ENCODE measurements at places on chromosomes 3 and 15.

DNA sequence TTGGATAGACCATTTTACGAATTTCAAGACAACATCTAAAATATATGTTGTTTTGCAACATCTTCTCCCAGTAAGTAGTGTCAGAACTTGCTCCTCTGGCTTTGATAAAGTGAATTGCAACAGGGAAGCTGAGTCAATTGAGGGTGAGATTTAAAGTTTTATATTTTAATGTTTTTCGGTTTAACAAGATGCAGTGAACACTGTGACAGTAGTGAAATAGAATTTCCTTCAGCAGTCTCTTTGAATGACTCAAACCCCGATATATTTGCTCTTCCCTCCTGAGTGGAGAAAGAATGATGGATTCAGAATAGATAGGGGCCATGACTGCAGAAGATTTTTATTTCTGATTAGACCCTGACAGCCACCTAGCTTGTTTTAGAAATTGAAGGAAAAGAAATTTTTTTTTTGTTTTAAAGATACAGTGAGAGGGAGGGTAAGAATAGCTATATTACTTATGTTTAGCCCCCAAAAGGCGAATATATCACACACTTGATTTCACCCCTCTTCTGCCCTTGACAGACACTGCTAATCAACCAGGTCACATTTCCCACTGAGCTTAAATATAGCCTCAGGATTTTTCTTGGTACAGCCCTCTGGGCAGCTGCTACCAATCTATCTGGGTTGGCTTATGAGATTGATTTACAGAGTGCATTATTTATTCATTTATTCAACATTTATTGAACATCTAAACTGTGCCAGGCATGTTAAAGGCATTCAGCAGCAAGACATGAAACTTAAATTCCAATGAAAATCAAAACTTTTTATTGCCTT lies 183.3 kb upstream of the ADAMTS9 start:
- DNase-seq: no peak

GRCh38 chr3:45126730-45127129 lies 19.4 kb downstream of the CDCP1 start:
- DNase-seq: no peak

DNA sequence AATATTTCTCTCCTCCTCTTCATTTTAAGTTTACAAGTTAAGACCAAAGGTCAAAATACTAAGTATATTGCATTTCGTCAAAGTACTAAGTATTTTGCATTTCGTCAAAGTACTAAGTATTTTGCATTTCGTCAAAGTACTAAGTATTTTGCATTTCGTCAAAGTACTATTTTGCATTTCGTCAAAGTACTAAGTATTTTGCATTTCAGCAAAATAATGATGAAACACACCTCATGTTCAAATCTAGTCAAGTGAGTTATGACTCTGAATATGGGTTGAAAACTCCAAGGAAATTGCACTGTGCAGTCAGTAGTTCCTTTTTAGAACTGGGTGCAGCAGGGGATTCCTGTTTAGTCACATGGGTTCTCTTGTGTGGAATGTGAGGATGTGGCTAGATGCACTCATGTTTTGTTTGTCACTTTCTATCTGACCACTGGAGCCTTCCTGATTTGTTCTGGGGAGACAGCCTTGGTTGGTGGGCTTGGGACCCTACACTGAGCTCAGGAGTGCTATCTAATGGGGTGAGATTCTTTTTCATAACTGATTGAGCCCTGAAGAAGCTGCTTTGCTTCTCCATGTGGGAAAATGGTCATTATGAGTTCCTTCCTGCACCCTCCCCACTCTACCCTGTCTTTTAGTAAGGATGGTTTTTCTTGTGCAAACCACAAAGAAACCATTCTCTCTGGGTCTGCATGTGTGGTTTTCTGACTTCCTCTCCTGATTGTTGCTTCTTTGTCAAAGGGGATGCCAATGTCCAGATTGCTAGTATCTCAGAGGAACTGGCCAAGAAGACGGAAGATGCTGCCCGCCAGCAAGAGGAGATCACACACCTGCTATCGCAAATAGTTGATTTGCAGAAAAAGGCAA lies 73.4 kb downstream of the CCK start:
- DNase-seq: no peak

DNA sequence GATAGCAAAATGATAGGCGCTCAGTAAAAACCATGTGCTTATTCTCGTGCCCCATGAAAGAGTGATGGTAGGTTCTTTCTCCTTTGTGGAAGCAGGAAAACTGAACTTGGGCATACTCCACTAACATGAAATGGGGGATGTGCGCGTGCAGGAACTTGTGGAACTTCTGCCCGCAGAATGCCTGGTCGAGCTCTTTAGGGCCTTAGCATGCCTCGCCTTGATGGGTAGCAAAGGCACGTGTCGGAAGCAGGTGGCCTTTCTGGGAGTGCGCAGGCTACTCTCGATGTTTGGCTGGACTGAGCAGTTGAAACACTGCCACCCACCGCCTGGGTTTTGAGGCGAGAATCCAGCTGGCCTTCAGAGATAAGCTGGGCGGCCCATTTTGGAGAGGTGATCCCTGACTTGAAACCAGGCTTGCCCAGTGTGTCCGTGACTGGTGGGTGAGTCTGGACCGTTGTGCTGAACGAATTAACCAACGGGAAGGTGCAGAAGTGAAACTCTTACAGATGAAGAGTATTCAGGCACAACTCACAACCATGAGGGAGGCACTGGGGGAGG lies 842 bp downstream of the PCCB start:
- no peak for DNase-seq

- no peak for DNase-seq
Measured at GRCh38 chr3:16548721-16549120, 35.2 kb upstream of the RFTN1 start.

DNA sequence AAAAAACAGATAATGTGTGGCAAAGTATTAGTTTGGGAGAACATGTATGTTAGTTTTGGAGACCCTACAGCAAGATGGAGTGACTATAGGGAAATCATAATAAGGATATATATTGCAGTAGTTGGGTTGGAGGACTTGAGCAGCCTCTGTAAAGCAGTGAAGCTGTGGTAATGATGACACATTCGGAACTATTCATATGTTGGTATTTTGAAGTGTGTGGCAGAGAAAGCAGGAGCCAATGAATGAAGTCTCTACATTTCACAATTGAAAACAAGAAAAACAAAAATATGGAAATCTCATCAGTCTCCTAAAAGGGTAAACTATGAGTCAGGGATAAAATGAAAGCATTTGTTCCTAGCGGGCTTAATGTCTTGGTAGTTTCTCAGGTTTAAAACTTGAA lies 645.9 kb downstream of the OTOL1 start:
- no peak for DNase-seq

- no peak for DNase-seq
Measured at GRCh38 chr15:70220490-70221096, 122.9 kb upstream of the TLE3 start.

DNA sequence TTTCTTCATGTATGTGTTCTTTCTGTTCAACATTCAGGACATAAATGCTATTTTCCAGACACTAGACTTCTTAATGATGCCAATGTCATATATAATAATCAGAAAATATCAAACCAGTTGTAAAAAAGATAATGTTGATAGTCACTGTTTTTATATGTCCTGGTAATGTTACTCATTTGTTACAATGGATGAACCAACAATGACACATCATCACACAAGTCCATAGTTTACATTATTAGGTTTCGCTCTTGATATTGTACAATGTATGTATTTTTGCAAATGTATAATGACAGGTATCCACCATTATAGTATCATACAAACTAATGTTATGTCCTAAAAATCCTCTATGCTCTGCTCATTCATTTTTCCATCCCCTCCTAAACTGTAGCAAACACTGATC lies 243.8 kb upstream of the CDIN1 start:
- DNase-seq: no peak

DNA sequence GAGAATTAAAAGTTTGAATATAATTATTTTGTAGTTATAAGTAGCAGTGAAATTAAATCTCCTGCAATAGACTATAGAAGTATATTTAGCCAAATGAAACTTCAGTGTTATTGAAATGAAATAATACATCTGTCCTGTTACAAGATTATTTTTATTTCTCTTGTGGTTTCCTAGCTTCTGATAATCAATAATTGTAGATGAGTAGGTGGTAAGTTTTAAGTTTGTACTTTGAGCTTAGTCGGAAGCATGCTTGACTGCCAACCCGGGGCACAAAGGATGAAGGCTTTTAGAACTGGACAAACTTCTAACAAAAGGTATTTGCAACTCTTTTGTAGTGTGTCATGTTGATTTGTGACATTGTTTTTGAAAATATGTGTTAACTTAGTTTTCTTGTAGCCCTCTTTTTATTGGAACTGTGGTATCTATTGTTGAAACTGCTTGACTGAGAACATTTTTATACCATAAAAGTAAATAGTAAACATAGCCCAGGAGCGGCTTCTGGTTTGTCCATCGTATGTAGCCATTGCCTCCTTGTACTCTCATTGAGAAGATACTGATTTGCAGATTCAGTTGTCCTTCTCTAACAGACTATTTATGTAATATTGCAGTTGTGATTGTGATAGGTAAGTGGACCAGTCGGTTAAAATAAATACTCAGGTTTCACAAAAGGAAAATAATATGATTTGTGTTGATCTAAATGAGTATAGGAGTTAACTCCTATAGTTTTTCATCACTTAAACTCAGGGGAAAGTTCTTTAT lies 2.9 kb downstream of the CTNNB1 start:
- DNase-seq: no peak

GRCh38 chr3:162978136-162978535 lies 1481.5 kb downstream of the OTOL1 start:
- DNase-seq: no peak

- DNase-seq: no peak
Measured at GRCh38 chr3:114668099-114668498, 374.3 kb downstream of the TIGIT start.

- DNase-seq: no peak
Measured at GRCh38 chr3:54042259-54042823, 80.0 kb upstream of the CACNA2D3 start.

DNA sequence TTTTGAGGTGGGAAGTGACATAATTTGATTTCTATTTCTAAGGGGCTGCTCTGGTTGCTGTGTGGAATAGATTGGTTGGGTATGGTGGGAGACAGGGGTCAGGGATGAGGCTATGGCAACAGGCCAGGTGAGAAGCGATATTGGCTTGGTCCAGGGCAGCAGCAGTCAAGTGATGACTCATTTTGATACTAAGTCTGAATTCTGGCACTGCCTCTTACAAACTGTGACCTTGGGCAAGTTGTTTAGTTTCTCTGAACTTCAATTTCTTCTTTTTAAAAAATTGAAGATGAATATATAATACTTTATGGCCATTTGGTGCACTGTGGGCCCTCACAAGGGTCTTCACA lies 40.4 kb upstream of the CLSTN2 start:
- DNase-seq: no peak

GRCh38 chr3:21920421-21920861 lies 169.4 kb upstream of the ZNF385D start:
- no peak for DNase-seq

- no peak for DNase-seq
Measured at GRCh38 chr3:151639418-151639740, 94.3 kb upstream of the AADACL2 start.

DNA sequence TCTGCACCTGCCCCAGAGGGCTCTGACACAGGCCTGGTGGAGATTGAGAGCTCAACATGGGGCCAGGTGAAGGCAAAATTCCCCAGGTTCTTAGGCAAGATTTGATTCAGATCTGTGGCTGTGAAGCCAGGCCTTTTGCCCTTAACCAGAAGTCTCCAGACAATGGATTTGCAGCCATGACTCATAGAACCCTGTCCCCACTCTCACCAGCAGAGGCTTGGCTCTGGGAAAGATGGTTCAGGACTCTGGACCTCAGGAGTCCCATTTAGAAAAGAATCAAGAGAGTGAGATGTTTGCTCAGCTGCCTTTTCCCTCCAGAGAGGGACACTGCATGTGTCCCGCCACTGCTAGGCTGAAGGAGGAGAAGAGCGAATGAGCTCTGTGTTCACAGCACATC lies 361.4 kb upstream of the ICE2 start:
- DNase-seq: peak; percentile 26

GRCh38 chr15:92505611-92506010 lies 111.9 kb downstream of the ST8SIA2 start:
- DNase-seq: no peak

GRCh38 chr15:63238796-63239195 lies 38.6 kb upstream of the APH1B start:
- no peak for DNase-seq

DNA sequence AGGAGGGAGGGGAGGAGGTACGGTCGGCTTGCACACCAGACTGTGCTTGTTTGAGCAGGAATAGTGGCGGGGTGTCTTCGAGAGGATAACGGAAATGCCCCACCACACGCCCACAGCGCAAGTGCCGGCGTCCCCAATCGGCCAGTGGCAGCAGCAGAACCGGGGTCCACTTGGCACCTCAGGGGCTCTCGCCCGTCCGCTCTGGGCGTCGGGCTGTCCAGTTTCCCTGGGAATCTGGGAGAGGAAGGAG lies 53.7 kb downstream of the CCDC54 start:
- no peak for DNase-seq

GRCh38 chr15:87193481-87193880 lies 1063.1 kb downstream of the NTRK3 start:
- DNase-seq: no peak

GRCh38 chr3:22306454-22306853 lies 555.4 kb upstream of the ZNF385D start:
- no peak for DNase-seq

Data from smooth muscle cell of the brain vasculature (primary cell).